GM13977 (cell line): ENCODE measurements at places on chromosomes 11 and 22.

DNA sequence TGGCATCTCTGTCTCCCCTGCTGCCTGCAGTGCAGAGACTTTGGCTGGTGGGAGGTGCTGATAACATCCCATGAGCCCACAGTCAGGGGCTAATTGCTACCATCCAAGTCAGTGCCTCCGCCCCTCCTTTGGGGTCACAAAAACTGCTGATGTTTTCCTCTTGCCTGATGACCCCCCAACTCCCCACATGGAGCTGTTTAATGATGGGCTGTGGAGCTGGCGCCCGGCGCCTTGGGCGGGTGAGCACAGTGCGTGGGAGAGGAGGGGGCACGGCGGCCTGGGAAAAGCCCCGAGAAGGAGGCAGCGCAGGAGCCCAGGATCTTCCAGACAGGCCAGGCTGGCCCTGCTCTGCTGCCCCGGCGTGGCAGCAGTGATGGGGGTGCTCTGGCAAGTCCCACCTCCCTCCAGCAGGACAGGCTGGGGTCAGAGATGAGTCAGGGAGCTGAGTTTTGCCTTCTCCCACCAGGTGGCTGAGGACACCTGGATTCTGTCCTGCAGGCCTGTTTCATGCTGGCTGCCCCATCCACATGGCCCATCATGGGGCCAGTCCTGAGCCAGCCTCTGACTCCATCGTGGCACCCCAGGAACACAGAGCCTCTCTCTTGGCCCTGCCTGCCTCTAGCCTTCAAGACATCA lies 43.8 kb downstream of the NECTIN1 start:
- DNase-seq: no peak

- no peak for DNase-seq
These were observed 76.7 kb upstream of the SEPTIN5 start for GRCh38 chr22:19637408-19638281.

GRCh38 chr11:62545437-62546243 lies 966 bp downstream of the AHNAK start:
- no peak for DNase-seq

GRCh38 chr22:50363166-50363802 lies 20.2 kb downstream of the PPP6R2 start:
- DNase-seq: no peak

- DNase-seq: no peak
These were observed 95.0 kb upstream of the CD44 start for GRCh38 chr11:35043936-35044335.

- DNase-seq: no peak
These were observed 61.8 kb downstream of the ANO1 start for GRCh38 chr11:70139785-70140410.

DNA sequence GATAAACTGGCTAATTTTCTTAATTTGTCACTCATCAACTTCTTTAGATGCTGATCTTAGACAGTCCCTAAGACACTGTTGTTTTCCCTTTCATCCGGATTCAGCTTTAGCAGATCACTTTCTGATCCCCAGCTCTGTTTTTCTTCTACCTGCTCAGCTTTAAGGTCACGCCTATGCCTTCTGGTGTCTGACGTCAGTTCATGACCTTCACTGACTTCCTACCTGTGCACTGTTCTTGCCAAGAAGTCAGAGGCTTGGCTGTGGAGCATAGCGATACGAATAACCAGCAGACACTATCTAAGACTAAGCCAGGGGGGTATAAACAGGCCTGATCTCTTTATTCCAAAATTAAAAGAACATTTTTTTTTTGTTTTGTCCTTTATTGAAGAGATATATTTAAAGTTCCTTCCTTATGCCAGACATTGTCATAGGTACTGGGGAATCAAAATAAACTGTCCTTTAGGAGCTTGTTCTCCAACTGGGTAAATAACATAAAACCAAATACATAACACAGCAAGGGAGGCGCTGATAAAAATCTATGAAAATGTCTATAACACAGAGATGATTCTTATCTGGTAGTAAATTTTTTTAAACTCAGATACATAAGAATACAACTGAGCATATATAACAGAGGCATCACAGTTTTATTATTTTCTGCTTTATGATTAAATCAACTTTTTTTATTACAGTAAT lies 352.2 kb upstream of the CTSC start:
- DNase-seq: no peak

GRCh38 chr22:17767233-17768065 lies 6.8 kb downstream of the BID start:
- peak; percentile 76 for DNase-seq

DNA sequence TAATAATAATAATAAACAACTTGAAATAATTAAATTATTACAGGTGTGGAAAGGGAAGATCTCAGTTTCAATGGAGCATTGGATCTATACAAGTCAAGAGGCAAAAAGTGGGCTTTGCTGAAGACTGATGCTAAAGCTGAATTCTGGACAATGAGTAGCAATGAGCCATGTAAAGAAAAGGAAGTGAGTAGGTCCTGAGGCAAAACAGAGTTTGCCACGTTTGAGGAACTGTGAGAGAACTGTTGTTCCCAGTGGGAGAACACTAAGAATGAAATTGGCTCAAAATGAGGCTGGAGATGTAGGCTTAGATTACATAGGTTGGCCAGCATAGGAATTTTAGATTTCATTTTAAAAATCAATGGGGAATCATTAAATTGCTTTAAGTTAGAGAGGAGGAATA lies 33.9 kb upstream of the TEAD1 start:
- no peak for DNase-seq

DNA sequence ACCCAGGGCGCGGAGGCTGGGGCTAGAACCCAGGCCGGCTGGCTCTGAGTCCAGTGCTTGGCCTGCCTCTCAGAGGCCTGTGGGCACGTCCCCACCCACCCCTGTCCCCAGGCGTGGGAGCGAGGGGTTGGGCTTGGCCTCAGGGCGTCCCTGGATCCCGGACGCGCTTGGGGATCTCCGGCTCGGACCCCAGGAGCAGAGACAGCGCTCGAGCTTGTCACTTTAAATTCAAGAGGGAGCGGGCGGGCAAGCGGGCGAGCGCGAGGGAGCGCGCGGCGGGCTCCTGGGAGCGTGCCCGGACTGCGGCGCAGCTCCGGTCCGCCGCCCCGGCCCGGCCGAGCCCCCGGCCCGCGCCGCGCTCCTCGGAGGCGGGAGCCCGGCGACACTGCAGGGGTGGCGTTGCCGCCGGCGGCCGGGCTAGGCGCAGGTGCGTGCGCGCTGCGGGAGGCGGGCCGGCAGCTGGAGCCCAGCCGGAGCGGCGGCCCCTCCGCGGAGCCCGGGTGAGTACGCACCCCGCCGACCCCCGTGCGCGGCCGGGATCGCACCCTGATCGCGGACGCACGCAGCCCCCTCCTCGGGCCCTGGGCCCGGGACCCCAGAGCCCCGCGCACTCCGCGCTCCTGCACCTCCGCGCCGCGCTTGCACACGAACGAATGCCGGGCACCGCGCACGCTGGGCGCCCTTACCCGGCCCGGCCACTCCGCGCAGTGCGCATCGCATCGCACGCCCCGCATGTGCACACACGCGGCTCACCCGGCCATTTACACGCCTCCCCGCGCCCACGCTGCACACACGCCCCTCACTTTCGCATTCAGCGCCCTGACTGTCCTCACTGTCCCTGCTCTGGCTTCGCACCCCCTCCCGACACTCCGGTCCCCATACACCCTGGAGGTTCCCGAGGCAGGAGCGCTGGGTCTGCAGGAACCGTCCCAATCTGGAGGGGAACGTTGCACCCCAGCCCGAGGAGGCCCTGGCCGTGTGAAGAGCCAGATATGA lies at the start of gene SYT12:
SYT12 (plus strand) TSS at position 174 of the 996 bp plus-strand sequence. CDS start 7,011 bp downstream, outside the sequence.
- no peak for DNase-seq

DNA sequence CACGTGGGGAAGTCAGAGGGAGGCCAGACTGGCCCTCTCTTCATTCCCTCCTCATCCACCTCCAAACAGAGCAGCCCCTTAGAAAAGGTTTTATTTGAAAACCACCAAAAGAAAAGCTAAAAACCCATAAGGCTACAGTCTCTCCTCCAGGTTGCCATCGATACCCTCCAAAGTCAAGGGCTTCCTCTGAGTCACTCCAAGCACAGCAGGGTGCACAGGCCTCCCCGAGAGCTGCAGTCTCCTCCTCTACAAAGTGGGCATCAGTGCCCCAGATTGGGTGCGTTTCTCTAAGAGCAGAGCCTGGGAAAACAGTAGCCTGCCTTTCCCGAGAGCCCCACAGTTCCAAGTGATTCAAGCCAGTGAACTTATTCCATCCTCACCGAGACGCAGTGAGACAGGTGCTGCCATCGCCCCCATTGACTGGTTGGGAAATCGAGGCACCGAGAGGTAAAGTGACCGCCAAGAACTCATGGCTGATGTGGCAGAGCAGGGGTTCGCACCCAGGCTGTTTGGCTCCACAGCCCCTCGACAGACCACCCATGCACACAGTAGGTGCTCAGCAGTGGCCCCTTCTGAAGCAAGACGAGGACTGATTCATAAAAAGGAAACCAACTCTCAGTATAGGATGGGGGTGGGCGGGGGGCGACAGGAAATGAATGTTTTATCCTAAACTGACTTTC lies 91.7 kb upstream of the SHISAL1 start:
- DNase-seq: no peak

GRCh38 chr11:34536056-34536455 lies 22.5 kb upstream of the ELF5 start:
- no peak for DNase-seq

- DNase-seq: no peak
These were observed 20.1 kb upstream of the PANX2 start for GRCh38 chr22:50150161-50151129.

- DNase-seq: peak; percentile 83
These were observed 9.7 kb upstream of the NEFH start for GRCh38 chr22:29470159-29470855.

GRCh38 chr22:23749841-23750301 lies 1.0 kb downstream of the ZNF70 start:
- DNase-seq: peak; percentile 10

- no peak for DNase-seq
These were observed 24.3 kb downstream of the MYH9 start for GRCh38 chr22:36363349-36363981.

DNA sequence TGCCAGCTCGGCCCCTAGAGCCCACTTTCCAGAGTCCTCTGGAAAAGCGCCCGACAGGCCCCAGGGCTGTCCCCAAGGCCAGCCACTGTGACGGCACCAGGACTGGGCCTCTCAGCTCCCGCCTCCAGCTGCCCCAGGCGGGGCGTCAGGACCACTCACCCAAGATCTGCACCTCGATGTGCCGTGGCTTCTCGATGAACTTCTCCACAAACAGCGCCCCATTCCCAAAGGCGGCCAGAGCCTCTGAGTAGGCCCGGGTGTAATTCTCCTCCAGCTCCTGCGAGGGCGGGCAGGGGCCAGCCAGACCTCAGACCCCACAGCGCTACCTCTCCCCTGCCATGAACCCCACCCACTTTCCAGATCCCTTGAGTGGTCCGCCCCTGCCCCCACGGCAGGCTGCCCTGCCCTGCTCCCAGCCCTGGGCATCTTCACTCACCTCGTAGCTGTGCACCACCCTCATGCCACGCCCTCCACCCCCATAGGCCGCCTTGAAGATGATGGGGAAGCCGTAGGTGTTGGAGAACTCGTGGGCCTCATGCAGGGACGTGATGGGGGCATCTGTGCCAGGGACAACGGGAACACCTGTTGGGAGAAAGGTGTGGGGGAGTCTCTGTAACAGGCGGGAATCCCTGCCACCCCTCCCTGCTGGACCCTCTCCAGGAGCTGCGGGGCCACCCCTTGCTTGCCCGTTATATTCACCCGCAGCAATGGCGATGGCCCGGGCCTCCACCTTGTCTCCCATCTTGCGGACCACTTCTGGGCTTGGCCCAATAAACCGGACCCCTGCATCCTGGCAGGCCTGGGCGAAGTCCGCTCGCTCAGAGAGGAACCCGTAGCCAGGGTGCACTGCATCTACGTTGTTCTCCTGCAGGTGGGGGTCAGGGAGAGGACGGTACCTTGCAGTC lies 14.0 kb downstream of the LRFN4 start:
- no peak for DNase-seq

DNA sequence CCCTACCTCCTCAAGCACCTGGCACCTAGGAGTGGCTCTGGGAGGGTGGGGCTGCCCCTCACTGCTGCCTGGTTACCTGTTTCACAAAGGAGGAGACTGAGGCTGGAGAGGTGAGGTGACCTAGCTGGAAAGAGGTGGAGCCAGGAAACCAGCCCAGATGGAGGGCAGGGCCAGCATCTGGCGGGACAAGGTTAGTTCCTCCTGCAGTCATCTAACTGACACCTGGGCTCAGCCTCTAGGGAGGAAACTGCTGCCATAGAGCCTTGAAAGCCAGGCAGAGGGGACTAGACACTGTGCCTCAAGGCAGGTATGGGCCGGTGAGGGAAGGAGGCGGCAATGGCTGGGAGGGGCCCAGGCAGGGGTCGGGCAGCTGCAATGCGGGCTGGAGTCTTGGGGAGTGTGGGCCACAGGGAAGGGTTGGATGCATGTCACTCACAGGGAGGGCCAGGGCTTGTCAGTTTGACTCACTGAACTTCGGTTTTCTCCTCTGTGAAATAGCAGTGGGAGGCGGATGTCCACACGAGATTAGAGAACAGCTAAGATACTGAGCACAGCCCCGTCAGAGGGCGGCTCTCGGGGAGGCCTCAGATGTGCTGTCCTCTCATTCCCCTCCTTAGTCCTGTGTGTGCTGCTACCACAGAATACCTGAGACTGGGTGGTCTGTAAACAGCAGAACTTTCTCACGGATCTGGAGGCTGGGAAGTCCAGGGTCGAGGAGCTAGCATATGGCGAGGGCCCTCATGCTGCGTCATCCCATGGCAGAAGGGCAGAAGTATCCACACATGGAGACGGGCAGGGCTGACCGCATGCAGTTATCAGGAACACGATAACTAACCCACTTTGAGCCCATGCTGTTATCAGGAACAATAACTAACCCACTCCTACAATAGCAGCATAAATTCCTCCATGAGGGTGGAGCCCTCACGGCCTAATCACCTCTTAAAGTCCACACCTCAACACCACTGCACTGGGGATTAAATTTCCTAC lies 16.1 kb downstream of the MGAT3 start:
- no peak for DNase-seq

DNA sequence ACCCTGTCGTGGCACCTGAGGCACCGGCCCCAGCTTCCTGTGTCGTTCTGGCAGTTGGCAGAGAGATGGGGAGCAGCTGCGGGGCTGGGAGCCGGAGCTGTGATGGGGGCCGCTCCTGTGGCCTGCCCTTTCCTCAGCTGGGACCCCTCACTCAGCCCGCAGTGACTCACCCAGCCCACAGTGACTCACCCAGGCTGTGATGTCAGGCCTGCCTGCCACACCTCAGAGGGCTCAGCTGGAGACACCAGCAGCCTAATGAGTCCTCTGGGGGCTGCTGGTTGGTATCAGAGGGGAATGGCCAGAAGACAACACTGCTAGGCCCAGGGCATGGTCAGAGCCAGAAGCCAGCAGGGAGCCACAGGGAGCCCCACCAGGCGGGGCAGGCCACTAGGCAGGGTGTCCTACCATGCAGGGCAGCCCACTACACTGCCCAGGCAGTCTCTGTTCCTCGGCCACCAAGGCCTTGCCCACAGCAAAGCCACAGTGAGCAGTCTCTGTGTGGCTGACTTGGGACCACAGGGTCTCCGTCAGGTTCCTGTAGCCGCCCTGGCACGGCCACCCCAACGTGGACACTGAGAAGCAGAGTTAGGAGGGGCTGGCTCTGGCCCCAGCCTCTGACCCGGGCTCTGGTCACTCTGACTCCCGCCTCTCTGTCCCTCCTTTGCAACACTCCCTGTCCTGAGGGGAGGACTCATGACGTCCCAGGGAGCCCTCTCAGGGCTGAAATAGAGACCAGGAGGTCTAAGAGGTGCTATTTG lies 4.2 kb upstream of the FXYD2 start:
- DNase-seq: peak; percentile 74
